ENCODE measurements at places on chromosomes 1 and 21.

GRCh38 chr1:4452701-4453100 lies 201.7 kb upstream of the AJAP1 start:
- DNase-seq: no peak

DNA sequence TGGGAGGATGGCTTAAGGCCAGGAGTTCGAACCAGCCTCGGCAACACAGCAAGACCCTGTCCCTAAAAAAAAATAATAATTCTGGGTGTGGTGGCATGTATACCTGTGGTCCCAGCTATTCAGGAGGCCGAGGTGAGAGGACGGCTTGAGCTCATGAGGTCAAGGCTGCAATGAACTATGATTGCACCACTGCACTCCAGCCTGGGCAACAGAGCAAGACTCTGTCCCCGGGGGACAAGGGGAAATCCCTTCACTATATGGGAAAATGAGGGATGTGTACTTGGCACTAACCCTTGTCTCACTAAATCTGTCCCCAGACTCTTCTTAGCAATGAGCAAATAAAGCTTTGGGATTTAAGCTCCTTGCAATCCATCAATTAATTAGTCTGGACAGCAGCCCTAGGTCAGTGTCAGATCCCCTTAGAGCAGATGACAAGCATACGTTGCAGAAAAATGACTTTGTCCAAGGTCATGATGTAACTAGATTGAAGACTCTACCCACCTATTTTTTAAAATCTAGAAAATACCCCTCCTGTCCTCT lies 9.4 kb downstream of the KDM5B start:
- no peak for DNase-seq

DNA sequence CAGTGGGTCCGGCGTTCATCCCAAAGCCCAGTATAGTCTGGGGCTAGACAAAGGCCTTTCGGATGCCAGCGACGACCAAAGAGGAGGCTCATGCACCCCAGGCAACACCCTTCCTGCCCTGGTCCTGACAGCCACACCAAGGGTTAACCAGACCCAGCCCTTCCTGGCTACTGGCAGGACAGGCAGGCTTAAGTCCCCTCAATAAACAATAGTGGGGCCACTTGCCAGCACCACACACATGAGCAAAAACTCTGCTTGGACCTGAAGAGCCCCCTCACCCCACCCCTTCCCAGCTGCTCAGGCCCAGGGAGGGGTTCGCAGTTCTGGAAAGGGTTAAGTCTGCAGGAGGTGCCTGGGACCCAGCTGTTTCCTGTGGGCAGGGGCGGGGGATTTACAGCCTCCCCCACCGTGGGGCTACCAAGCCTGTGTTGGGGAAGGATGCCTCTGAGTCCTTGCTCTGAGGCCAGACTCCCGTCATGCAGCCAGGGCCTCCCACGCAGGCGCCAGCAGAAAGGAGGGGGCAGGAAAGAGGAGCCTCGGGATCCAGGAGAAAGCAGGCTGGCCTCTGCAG lies 18.2 kb downstream of the PHLDA3 start:
- no peak for DNase-seq

DNA sequence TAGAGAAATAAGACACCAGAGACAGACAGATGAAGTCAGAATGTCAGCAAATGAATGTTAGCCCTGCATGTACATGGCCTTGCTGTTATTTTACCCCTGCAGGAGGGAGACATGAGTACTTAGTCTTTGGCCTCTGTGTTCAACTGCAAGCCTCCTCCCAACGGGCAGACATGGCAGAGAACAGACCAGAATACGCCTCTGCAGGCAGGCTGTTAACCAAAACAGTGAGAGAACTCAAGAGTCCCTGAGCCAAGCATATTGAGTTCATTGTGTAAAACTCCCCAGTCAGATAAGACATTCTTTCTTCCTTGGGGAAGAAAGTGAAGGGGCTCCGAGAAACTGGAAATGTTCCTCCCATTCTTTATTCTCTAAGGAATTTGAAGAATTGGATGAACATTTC lies 150.9 kb downstream of the PHTF1 start:
- no peak for DNase-seq

GRCh38 chr1:160367934-160368923 lies 1.4 kb downstream of the NHLH1 start:
- DNase-seq: no peak

DNA sequence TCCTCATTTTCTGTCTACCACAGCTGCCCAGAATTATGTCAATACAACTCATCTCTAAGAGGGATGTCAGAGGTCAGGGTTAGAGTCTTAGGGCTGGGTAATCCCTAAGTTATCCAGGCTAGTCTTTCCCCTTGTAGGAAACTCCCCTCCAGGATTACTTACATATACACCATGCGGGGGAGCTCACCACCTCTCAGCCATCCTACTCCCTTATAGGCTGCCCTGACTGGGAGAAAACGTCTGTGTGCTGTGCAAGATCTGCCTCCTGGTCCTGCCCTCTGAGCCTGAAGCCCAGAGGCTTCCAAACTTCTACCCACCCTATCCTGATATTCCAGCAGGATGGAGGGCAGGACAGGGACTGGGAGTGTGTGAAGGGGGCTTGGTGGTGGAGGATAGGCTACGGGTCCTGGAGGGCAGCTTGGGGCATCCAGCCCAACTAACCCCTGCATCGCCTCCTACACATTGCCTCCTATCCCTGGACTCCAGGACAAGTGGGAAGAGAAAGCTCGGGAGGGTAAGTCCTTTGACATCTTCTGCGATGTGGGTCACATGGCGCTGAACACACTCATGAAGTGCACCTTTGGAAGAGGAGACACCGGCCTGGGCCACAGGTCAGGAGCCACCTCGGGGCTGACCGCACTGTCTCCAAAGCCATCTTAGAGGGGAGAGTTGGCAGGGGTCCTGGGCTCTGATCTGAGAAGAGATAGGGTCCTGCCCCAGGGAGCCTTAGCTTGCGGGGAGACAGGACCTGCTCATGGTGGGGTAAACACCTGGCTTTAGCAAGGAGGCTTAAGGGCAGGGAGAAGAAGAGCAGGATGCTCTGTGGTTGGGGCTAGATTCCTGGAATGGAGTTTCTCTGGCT lies 14.4 kb downstream of the CYP4B1 start:
- no peak for DNase-seq

DNA sequence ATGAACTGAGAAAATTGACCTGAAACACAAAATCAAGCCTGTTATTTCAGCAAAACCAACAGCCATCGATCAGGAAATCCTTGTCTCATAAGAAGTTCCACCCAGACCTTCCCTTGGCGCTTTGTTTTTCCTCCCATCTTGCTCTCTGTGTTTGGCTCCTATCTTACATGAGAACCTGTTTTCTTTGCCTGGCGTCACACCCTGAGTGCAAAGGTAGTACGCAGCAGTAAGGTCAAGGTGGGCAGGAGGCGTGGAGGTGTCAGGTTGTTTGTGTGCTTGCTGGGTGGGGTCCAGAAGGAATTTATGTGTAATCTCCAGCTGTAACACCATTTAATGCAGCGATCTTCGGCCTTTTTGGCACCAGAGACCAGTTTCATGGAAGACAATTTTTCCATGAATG lies 50.5 kb downstream of the C1orf21 start:
- no peak for DNase-seq
